ENCODE measurements at places on chromosomes 3 and 15.

GRCh38 chr15:69898243-69898642 is 199.5 kb downstream of the TLE3 start:
- peaks cover 7% of the 10 kb centered on the region for H3K4me1 ChIP-seq
- H3K27ac ChIP-seq: no peak overlapping the region
- no peaks in the 10 kb centered on the region for H3K36me3 ChIP-seq
- H3K4me3 ChIP-seq: no peak overlapping the region

- H3K27ac ChIP-seq: no peak overlapping the region
- no peaks in the 10 kb centered on the region for H3K27me3 ChIP-seq
- DNase-seq: no peak
- no peak overlapping the region for H3K4me3 ChIP-seq
- H3K36me3 ChIP-seq: no peaks in the 10 kb centered on the region
Observed at GRCh38 chr3:122674339-122674738, 6.3 kb upstream of the PARP14 start.

- no peaks in the 10 kb centered on the region for H3K36me3 ChIP-seq
- H3K4me1 ChIP-seq: no peaks in the 10 kb centered on the region
- H3K27me3 ChIP-seq: no peaks in the 10 kb centered on the region
- H3K4me3 ChIP-seq: no peak overlapping the region
- no peak for DNase-seq
- H3K27ac ChIP-seq: no peak overlapping the region
Observed at GRCh38 chr15:98382139-98382538, 266.2 kb upstream of the IGF1R start.

DNA sequence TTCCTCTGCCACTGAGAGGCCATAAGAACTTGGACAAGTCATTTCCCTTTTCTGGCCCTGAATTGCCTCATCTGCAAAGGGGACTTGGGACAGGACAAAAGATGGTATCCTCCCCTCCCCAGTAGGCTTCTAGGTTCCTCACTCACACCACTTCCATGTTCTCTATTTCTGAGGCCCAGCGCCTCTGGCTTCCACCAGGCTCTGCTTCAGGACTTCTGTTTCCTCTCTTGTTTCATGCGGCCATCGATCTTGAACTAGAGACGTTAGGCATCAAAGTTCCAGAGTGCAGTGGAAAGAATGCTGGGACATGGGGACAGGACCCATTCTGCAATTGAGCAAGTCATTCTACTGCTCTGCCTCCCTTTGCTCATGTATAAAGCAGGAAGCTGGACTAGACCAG is 1.7 kb downstream of the TM4SF4 start:
- no peak for DNase-seq
- H3K36me3 ChIP-seq: no peaks in the 10 kb centered on the region
- H3K4me1 ChIP-seq: peaks cover 9% of the 10 kb centered on the region
- no peak overlapping the region for H3K27ac ChIP-seq
- no peaks in the 10 kb centered on the region for H3K27me3 ChIP-seq

- H3K27ac ChIP-seq: no peak overlapping the region
- H3K36me3 ChIP-seq: peaks cover 2% of the 10 kb centered on the region
- H3K27me3 ChIP-seq: no peaks in the 10 kb centered on the region
- H3K4me1 ChIP-seq: no peaks in the 10 kb centered on the region
Observed at GRCh38 chr3:122523317-122523716, 8.6 kb upstream of the KPNA1 start.

GRCh38 chr3:61903931-61904657 is 342.7 kb downstream of the PTPRG start:
- no peaks in the 10 kb centered on the region for H3K36me3 ChIP-seq
- no peak overlapping the region for H3K4me3 ChIP-seq
